IMR-90 (cell line): ENCODE measurements at places on chromosomes 4 and X.

DNA sequence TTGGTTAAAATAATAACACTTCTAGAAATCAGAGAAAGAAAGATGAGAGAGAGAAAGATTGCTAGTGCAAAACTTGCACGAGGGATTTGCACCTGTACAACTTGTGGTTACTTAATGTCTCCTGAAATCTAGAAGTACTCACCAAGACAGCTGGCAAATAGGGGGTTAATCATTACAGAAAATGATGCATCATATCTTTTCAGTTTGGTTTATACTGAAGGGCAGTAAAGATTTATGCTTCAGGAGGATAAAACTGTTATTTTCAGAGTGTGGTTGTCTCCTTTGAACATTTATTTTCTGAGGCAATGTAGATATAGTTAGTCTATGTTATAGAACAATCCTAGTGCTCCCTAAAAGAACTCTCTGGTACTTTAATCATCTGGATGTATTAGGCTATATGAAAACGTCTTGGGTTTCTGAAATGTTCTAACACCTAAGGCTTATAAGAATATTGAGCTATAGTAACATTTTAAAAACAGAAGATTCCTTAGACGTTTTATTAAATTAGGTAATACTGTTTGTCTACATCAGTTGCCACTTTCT is 13.3 kb downstream of the ATOH1 start:
- no peaks in the 10 kb centered on the region for H3K4me1 ChIP-seq
- H3K4me3 ChIP-seq: no peak overlapping the region
- no peak overlapping the region for H3K27ac ChIP-seq
- no peaks in the 10 kb centered on the region; the same call in 1 of the 2 replicates for H3K27me3 ChIP-seq

DNA sequence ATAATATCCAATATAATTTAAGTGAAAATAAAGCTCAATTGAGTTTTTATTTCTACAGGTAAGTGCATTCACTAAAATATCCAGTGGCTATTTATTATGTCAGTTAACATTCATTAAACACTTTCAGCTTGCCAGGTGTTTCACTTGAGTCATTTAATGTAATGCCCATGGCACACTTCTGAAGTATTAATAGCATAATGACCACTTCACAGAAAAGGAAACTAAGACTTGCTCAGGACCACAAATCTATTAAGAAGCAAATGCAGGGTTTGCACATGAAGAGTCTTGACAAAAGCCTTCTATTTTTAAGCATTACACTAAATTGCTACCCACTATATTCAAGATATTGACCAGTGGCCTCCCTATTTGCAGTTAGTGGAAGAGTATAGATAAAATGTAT is 612.7 kb downstream of the KCTD8 start:
- H3K4me3 ChIP-seq: no peak overlapping the region
- H3K27ac ChIP-seq: no peak overlapping the region
- H3K36me3 ChIP-seq: no peaks in the 10 kb centered on the region
- DNase-seq: no peak

- DNase-seq: no peak
- H3K27ac ChIP-seq: no peak overlapping the region
- no peaks in the 10 kb centered on the region for H3K27me3 ChIP-seq
- no peaks in the 10 kb centered on the region for H3K36me3 ChIP-seq
- H3K4me3 ChIP-seq: no peak overlapping the region
- no peaks in the 10 kb centered on the region for H3K4me1 ChIP-seq
Observed at GRCh38 chrX:10744007-10744406, 123.6 kb upstream of the MID1 start.

DNA sequence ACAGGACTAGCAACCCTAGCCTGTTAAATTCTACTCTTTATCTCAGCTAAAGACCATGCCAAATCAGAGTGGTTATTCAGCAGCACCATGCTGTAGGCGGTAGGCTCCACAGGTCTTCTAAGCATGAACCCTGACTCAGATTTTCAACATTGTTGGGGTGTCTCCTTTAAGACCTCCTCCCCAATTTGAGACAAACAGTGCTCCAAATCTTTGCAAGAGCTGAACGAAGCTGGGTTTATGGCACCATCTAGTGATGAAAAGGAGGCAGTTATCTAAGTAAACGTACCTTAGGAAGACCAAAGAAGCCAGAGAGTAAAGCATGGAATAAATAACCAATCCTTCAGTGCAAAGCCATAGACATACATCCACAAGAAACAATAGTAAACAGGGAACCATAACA is 334.5 kb upstream of the SLC7A11 start:
- H3K27ac ChIP-seq: no peak overlapping the region
- H3K4me1 ChIP-seq: no peaks in the 10 kb centered on the region
- H3K4me3 ChIP-seq: no peak overlapping the region
- H3K36me3 ChIP-seq: no peaks in the 10 kb centered on the region
- no peaks in the 10 kb centered on the region for H3K27me3 ChIP-seq

GRCh38 chrX:133630362-133630761 is 215.1 kb upstream of the GPC4 start:
- no peak overlapping the region for H3K4me3 ChIP-seq
- H3K4me1 ChIP-seq: no peaks in the 10 kb centered on the region
- H3K36me3 ChIP-seq: no peaks in the 10 kb centered on the region
- no peak for DNase-seq

GRCh38 chr4:176834531-176834930 is 41.8 kb upstream of the VEGFC start:
- H3K36me3 ChIP-seq: no peaks in the 10 kb centered on the region
- H3K4me3 ChIP-seq: no peak overlapping the region
- H3K27ac ChIP-seq: no peak overlapping the region
- no peaks in the 10 kb centered on the region for H3K27me3 ChIP-seq
- DNase-seq: no peak

DNA sequence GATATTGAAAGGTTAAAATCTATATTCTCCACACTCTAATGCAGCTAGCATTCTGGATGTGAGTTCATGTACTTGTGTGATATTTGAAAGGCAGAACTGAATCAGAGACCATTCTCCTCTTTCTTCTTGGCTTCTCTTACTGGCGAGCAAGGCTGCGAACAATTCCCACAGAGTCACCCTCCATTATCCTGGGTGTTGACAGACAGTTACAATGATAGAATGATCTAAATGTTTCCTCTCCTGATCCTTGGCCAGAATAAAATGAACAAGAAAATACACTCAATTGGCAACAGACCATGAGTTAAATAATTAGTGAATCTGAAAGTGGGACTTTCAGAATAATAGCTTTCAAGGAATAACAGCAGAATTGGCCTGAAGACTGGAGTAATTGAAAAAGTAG is 342.8 kb downstream of the RAPGEF2 start:
- H3K4me1 ChIP-seq: peaks cover 3% of the 10 kb centered on the region
- DNase-seq: no peak
- H3K27ac ChIP-seq: no peak overlapping the region
- H3K4me3 ChIP-seq: no peak overlapping the region
- H3K36me3 ChIP-seq: no peaks in the 10 kb centered on the region

DNA sequence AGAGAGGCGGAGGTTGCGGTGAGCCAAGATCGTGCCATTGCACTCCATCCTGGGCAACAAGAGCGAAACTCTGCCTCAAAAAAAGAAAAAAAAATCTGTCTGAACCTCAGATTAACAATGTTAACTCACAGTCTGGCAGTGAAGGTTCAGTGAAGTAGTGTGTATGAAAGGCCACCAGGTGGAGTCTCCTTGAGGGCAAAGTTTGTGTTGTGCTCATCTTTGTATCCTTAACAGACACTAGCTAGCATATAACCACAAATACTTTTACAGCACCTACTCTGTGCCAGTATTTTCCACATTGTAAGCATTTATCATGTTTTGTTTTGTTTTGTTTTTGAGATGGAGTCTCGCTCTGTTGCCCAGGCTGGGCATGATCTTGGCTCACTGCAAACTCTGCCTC is 46.0 kb upstream of the MGST2 start:
- no peaks in the 10 kb centered on the region for H3K36me3 ChIP-seq
- H3K4me3 ChIP-seq: no peak overlapping the region
- no peak overlapping the region for H3K27ac ChIP-seq
- no peaks in the 10 kb centered on the region for H3K4me1 ChIP-seq
- peaks cover 16% of the 10 kb centered on the region for H3K27me3 ChIP-seq

DNA sequence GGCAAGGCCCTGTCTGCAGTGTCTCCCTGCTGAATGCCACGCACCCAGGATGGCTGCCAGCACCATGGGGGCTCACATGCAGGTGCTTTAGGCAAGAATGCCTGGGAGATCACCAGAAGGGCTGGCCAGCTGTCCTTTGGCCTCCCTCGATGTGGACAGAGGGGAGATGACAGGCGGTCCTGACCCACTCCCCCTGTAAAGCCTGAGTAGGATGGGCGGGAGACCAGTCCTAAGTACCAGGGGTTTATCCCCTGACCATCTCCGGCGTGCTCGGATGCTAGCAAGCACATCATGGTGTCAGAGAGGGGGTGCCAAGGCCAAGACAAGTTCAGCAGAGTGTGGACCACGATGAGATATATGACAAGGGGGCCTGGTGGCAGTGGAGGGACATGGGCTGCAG is 5.3 kb downstream of the PDZD4 start:
- H3K4me1 ChIP-seq: no peaks in the 10 kb centered on the region
- H3K36me3 ChIP-seq: no peaks in the 10 kb centered on the region
- H3K4me3 ChIP-seq: no peak overlapping the region
- no peak overlapping the region for H3K27ac ChIP-seq
- DNase-seq: no peak
- H3K27me3 ChIP-seq: peaks cover 43% of the 10 kb centered on the region

GRCh38 chr4:127165971-127166370 is 466.8 kb upstream of the INTU start:
- no peak overlapping the region for H3K4me3 ChIP-seq
- no peaks in the 10 kb centered on the region for H3K36me3 ChIP-seq
- no peaks in the 10 kb centered on the region for H3K27me3 ChIP-seq
- peak; percentile 53 for DNase-seq

- H3K27ac ChIP-seq: no peak overlapping the region
- peak; percentile 67 for DNase-seq
- no peaks in the 10 kb centered on the region for H3K36me3 ChIP-seq
- no peak overlapping the region for H3K4me3 ChIP-seq
Observed at GRCh38 chr4:93384241-93384640, 444.3 kb upstream of the ATOH1 start.

- DNase-seq: peak; percentile 38
- no peaks in the 10 kb centered on the region for H3K36me3 ChIP-seq
- peaks cover 6% of the 10 kb centered on the region for H3K4me1 ChIP-seq
- H3K27ac ChIP-seq: no peak overlapping the region
- H3K27me3 ChIP-seq: no peaks in the 10 kb centered on the region
- H3K4me3 ChIP-seq: no peak overlapping the region
Observed at GRCh38 chrX:48493890-48494364, 14.9 kb upstream of the PORCN start.

GRCh38 chr4:8158710-8159536 is at the start of gene ABLIM2:
Gene ABLIM2 (minus strand): TSS chr4:8158813. CDS start chr4:8158689, 124 bp downstream.
- peak within 1 kb of the TSS; percentile 46; the same call in 1 of the 2 replicates for H3K27ac ChIP-seq
- peaks cover 5% of the 10 kb centered on the region; the same call in 1 of the 2 replicates for H3K4me1 ChIP-seq
- H3K4me3 ChIP-seq: peak within 1 kb of the TSS; percentile 83

GRCh38 chrX:129738466-129739308 is at the start of gene XPNPEP2:
Gene XPNPEP2 (plus strand): TSS chrX:129738979. CDS start chrX:129739214, 235 bp downstream.
- peaks cover 18% of the 10 kb centered on the region for H3K27me3 ChIP-seq
- H3K4me1 ChIP-seq: peaks cover 7% of the 10 kb centered on the region; the same call in 1 of the 2 replicates
- H3K36me3 ChIP-seq: no peaks in the 10 kb centered on the region
- H3K4me3 ChIP-seq: no peak within 1 kb of the TSS
- H3K27ac ChIP-seq: peak within 1 kb of the TSS; percentile 56; the same call in 1 of the 2 replicates

- no peak overlapping the region for H3K4me3 ChIP-seq
- no peak for DNase-seq
- H3K27ac ChIP-seq: no peak overlapping the region
- no peaks in the 10 kb centered on the region for H3K36me3 ChIP-seq
- no peaks in the 10 kb centered on the region for H3K4me1 ChIP-seq
Observed at GRCh38 chrX:50000937-50001542, 78.6 kb downstream of the CLCN5 start.

DNA sequence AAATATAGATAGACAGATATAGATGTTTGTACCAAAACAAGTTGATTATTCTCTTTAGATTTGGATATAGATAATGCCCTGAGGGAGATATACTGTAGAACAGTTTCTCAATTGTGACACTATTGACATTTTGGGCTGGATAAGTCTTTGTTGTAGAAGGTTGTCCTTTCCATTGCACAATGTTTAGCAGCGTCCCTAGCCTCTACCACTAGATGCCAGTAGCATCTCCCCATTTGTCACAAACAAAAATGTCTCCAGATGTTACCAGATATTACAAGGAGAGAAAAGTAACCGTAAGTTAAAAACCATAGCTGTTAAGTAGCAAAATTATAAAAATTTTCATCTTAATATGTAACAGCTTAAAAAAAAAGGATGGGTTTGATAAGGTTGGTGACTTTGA is 2595.3 kb downstream of the ARAP2 start:
- no peaks in the 10 kb centered on the region for H3K27me3 ChIP-seq
- H3K4me1 ChIP-seq: no peaks in the 10 kb centered on the region
- H3K4me3 ChIP-seq: no peak overlapping the region

DNA sequence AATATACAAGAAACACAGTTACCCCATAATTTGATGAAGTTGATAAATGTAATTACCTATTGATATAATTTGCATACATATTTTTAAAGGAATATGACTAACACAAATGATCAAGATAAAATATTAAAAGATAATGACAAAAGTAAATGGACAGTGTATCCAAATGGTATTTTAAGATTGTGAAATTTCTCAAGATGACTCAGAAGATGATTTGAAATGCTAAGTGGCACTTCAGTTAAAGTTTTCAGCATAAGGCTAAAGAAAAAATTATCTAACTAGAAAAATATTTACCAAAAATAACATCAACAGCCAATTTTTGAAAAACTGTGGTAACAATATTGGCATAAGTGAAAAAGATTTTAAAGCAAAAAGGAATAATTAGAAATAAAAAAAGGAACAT is 248.4 kb upstream of the NDST4 start:
- no peaks in the 10 kb centered on the region for H3K27me3 ChIP-seq
- no peaks in the 10 kb centered on the region for H3K36me3 ChIP-seq
- no peaks in the 10 kb centered on the region for H3K4me1 ChIP-seq
- H3K4me3 ChIP-seq: no peak overlapping the region

- H3K4me1 ChIP-seq: peaks cover 4% of the 10 kb centered on the region
- H3K27me3 ChIP-seq: no peaks in the 10 kb centered on the region
- no peaks in the 10 kb centered on the region for H3K36me3 ChIP-seq
- peak; percentile 88 for DNase-seq
Observed at GRCh38 chr4:123939621-123940020, 543.0 kb downstream of the SPRY1 start.

GRCh38 chrX:11264925-11265324 is 28.3 kb upstream of the AMELX start:
- DNase-seq: no peak
- no peak overlapping the region for H3K4me3 ChIP-seq
- H3K36me3 ChIP-seq: no peaks in the 10 kb centered on the region
- no peaks in the 10 kb centered on the region for H3K27me3 ChIP-seq
- H3K27ac ChIP-seq: no peak overlapping the region

DNA sequence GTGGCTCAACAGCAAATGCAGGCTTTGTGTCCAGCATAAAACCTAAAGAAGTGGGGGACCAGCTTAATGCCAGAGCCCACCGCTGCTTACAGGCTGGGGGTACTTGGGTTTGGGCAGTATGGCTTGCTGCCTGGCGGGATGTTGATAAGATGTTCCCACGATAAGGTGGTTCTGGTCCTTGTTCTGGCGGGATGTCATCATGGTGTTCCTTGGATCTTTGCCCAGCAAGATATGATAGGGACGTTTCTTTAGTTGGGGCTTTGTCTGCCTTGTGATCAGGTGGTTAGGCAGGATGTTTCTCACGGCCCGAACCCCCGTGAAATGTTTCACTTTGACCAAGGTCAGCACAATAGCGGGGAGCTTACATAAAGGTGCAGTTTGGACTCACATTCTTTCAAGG is 35.3 kb downstream of the PNPLA4 start:
- H3K36me3 ChIP-seq: no peaks in the 10 kb centered on the region
- no peak overlapping the region for H3K4me3 ChIP-seq
- no peak for DNase-seq
